ENCODE measurements at places on chromosomes 11 and 22.

DNA sequence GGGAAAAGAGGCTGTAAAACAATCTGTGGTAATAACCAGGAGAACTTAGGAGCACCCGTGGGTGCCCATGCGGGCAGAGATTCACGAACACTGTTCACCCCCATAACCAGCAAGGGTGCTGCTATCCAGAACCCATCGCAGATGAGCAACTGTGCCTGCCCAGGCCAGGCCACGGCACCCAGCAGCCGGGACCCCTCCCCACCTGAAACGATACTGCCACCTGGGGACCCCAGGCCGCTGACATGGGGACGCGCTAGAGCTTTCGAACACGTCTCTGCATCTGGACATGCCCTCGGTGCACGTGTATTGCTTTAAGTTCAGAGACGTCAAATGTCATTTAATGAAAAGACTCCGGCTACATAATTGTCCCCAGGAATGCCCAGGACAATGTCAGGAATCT lies 14.3 kb upstream of the MUC2 start:
- no peak for DNase-seq

DNA sequence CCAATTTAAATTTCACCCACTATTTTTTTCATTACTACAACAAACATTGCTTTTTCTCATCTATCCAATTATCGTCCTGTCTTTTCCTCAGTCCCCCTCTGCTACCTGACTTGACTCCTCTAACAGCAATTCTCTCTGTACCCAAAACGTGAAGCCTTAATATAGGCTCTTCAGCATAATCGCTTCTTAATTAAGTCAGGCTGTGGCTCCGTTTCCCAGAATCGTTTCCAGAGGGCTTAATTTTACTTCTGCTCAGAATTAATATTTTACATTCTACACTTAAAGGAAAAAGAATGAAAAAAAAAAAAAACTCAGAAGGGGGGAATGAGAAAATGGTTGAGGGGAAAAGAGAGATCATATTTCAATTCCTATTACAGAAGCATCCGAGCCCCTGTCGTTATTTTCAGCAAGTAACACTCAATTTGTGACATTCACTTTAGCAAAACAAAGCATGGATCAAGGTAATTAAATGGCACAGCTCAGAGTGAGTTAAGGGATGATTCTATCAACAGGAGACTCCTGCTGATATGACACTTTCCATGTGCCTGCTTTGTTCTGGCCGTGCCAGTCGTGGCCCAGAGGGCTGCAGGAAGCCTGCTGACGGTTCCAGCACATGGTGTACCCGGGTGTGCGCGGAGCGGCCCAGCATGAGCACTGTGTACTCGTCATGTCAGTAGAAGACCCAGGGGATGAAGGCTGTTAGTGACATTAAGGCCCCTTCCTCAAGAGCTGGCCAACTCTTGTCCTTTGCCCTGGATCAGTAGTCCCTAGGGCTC lies 272.5 kb downstream of the NTM start:
- no peak for DNase-seq

- peak; percentile 0 for DNase-seq
Observed at GRCh38 chr22:19873138-19873959, 18.7 kb upstream of the GNB1L start.

DNA sequence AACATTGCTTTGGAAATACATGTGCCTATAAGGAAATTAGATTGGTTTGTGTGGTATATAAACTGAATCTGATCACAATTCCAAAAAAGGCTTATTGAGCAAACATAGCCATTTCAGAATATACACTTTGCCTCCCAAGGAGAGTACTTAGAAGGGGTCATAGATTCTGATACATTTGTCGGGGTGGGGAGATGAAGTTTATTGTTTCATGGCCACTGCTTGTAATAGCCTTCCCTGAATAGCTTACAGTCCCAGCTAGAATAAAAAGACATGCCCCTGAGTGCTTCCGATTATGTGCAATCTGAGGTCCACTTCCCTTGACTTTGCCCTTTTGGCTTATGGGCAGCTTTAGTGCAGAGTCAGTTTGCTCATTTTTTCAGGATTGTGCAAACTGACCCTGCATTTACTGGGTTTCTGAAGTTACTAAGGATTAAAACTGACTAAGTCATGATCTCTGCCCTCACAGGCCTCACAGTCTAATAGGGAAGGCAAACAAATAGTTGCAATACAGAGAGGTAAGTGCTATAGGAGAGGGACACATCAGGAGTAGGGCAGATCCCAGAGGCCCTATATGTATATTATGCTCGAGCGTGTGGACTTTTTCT lies 184.2 kb downstream of the BLID start:
- no peak for DNase-seq

- no peak for DNase-seq
Observed at GRCh38 chr11:110566577-110566976, 136.8 kb downstream of the FDX1 start.

GRCh38 chr11:45885274-45885920 lies at the start of gene MAPK8IP1:
MAPK8IP1 (plus strand) TSS chr11:45885651; CDS start chr11:45885821, 170 bp downstream.
- peak; percentile 47 for DNase-seq

- peak; percentile 83 for DNase-seq
Observed at GRCh38 chr11:62324731-62325556, 12.3 kb upstream of the ASRGL1 start.

DNA sequence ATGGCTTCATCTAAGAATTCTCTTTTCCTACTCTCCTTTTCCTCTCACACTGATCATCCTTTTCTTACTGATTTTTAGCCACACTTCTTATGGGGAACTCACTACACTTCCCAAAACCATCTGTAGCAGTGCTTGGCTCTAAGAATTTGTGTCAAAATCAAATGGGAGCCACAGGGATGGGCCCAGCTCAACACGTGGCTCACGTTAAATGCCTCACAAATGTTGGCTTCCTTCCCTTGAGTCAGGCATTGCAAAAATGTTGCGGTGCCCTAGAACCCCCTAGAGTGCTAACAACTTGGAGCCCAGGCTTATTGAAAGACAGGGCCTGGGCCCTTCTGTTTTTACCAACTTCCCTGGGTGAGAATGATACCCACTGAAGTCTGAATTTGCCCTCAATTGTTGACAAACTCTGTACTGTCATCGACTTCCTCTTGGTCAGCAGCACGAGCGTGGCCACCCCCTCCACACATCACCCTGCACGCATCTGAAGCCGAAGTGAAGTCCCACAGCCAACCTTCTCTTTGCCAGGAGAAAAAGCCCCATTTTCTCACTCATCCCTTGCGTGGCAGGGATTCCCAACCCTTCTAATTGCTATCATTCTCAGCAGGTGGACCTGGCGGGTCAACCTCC lies 69.7 kb downstream of the ELFN2 start:
- no peak for DNase-seq

- DNase-seq: no peak
Observed at GRCh38 chr11:19448651-19449050, 207.9 kb upstream of the E2F8 start.

DNA sequence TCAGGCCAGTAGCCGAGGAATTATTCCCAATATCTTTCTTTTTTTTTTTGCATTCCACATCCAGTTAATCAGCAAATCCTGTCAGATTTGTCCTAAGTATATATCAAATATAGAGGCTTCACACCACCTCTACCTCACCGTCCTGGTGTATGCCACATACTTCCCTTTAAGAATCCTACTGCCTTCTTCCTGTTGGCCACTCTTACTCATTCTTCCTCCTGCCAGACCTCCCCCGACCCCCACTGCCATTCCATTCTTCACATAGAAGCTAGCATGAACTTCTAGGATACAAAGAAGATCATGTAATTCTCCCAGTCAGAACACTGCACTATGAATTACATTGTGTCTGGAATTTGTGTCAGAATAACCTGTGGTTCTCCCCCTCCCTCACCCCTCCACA lies 89.5 kb downstream of the TRIM44 start:
- no peak for DNase-seq

DNA sequence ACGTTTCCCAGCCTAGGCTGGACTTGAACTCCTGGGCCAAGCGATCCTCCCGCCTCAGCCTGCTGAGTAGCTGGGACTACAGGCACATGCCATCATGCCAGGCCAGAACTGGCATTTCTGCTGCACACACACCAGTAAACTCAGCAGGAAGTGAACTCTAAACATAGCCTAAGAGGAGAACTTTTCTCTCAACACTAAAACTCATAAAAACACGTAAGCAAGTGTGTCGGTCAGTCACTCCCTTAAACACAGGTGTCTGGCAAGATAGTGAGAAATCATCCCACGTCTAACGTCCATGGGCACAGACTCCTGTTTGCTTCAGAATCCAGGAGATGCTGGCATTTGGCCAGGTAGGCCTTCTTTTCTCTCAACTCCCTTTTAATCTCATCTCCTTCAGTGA lies 104.8 kb downstream of the RPL27A start:
- DNase-seq: no peak

- DNase-seq: no peak
Observed at GRCh38 chr11:429391-429790, 12.4 kb downstream of the ANO9 start.

- DNase-seq: no peak
Observed at GRCh38 chr11:22666325-22666687, at the start of gene GAS2. GAS2 (plus strand) TSS chr11:22666611; CDS start chr11:22674870, 8,259 bp downstream.

DNA sequence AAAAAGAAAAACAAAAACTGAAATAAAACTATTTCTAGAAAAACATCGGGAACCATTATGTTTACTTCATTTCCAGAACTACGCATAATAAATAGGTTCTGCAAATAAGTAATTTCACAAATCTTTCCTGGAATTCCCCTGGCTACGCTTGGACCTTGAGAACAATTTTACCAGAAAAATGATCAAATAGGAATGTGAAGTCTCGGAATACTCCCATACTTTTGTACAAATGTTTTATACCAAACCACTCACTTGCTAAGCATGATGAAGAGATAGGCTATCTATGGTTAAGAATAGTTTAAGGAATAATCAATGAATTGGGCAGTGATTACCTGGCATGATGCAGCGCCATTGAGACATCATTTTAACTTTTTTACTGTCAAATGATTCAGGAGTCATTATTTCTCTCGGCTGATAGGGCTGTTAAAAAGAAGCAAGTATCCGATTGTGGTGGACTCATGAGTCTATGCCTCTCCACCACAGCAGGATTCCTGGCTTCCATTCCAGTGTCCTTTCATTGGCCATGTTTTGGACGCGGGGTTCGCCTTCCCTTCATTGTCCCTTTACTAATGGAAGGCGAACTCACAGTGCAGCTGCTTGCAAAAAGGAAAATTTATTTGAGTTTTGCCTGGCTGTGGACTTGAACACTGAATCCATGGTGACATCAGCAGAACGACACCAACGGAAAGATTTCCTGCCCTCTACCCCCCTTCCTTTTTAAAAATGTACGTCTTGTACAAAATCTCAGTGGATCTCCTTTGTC lies 39.9 kb upstream of the BLID start:
- DNase-seq: no peak

GRCh38 chr11:86735451-86736290 lies 63.3 kb upstream of the ME3 start:
- DNase-seq: no peak

GRCh38 chr11:134542401-134543165 lies 130.5 kb upstream of the B3GAT1 start:
- no peak for DNase-seq

DNA sequence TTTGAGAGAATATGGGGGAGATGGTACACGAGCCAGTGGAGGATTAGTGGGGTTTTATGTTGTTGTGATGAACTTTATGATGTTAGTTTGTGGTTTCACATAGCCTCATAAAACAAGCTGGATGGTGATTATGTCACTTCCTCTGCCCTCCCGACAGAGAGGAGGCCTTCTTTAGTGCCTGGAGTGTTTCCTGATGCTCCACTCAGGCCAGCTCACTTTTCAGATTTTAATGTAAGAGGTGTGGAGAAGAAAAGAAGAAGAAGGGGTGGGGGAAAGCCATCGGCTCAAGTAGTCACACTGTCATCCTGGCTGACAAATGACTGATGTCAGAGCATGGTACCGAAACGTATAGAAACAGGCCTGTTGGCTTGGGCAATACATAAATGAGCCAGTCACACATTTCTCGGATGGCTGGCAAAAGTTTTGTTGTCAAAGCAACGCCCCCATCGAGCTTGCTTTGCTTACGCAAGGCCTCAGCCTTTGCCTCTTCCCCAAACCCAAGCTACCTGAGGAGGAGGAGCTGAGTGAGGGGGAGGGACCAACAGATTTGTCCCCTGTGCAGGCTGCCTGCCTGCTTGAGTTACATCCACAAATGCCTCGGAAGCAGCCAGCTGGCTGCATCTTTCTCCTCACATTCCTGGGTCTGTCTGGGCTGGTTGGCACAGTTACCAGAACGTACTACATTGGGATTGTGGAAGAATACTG lies at the start of gene HEPHL1:
Gene HEPHL1, plus strand, starts transcription at position 578 of the 705 bp plus-strand sequence. Its CDS starts 15 bp downstream, at position 593.
- DNase-seq: no peak

DNA sequence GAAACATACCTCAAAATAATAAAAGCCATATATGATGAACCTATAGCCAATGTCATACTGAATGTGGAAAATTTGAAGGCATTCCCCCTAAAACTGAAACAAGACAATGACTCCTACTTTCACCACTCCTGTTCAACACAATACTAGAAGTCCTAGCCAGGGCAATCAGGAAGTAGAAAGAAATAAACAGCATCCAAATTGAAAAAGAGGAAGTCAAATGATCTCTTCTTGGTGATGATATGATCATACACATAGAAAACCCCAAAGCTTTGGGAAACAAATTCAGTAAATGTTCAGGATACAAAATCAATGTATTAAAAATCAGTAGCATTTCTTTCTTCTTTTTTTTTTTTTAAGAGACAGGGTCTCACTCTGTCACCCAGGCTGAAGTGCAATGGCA lies 109.9 kb downstream of the DLG2 start:
- no peak for DNase-seq

- DNase-seq: no peak
Observed at GRCh38 chr22:37827056-37827455, 3.9 kb downstream of the GALR3 start.

DNA sequence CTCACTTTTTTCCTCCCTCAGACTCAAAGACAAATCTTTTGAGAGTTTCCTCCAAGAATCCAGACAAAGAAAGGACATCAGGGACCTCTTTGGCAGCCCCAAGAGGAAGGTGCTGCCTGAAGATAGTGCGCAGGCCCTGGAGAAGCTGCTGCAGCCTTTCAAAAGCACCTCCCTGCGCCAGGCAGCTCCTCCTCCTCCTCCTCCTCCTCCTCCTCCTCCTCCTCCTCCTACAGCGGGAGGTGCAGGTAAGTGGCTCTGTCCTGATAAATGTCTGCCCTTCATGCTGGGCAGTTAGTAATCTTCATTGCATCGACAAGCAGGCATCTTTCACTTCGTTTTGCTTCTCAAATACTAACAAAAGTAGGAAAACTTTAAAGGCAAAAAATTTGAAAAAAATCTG lies 82.8 kb upstream of the PARVA start:
- DNase-seq: no peak

- peak; percentile 72 for DNase-seq
Observed at GRCh38 chr22:30305519-30305905, 16.2 kb upstream of the CASTOR1 start.

GRCh38 chr22:21044931-21045584 lies 688 bp upstream of the LRRC74B start:
- peak; percentile 33 for DNase-seq

- no peak for DNase-seq
Observed at GRCh38 chr11:101881586-101881985, 33.2 kb upstream of the CEP126 start.

GRCh38 chr11:64553554-64554201 lies 37.3 kb upstream of the SLC22A12 start:
- peak; percentile 65 for DNase-seq
